ENCODE measurements at places on chromosomes 7 and 10.

DNA sequence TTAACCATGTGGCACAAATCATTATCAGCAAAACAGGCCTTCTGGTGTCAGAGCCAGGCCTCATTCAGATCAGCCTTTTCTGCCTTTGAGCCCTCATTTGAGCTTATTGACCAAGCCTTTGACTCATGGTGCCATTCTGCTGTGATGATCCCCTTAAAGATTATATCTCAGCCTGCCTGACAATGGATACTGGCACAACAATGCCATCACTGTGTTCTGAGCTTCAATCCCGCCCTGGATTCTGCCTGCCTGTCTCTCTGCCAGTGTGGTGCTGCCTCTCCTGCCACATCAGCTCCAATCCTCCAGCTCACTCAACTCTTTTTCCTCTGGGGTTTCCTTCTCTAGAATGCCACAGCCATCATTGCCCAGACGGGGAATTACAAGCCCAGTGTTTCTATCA is 52.6 kb downstream of the SRI start:
- DNase-seq = no peak

DNA sequence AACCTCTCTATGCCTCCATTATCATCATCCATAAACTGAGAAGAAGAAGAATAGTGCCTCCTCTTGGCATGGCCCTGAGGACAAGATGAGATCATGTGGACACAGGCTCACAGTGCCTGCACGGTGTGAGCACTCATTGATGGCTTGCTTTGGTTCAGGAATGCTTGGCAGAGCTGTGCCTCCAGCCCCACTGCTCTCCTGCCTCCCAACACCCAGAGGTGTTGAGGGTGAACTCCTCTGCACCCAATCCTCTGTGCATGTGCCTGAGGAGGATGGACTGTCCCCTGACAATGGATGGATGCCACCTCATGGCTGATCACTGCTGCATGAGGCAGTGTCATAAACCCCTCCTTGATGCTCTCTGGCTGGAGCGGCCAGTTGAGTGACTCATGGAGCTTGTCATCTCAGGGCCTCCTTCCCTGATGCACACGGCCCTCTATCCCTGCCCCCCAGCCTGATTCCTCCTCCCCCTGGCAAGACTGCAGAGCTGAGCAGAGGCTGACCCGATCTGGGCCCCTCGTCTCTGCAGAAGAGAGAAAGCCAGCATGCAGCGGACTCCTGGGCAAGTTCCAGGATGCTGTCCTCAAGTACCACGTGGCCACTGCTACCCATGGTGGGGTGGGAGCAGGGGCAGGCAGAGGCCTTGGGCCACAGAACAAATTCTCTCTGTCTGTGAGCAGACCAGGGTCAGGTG is 136.3 kb downstream of the KCNMA1 start:
- DNase-seq = no peak

DNA sequence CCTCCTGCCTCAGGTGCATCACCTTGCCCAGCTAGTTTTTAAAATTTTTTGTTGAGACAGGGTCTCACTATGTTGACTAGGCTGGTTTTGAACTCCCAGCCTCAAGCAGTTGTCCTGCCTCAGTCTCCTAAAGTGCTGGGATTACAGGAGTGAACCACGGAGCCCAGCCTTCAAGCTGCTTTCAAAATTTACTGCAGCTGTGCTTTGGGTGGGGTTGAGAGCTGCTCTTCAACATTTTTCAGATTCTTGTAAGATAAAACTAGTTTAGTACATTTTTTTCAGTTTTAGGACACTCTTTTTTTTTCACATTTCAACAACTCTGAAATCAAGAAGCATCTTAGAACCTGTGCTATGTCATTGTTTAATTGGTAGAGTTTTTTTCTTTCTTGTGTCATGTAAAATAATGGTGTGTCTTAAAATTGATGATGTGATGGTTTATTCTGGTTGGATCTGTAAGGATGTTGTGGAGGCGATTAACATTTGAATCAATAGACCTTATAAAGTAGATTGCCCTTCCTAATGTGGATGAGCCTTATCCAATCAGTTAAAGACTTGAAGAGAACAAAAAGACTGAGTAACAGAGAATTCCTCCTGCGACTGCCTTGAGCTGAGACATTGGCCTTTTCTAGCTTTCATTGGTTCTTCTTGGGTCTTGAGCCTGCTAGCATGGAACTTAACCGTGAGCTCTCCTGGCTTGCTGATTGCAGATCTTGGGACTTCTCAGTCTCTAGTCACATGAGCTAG is 13.5 kb downstream of the PLEKHA8 start:
- no peak for DNase-seq

DNA sequence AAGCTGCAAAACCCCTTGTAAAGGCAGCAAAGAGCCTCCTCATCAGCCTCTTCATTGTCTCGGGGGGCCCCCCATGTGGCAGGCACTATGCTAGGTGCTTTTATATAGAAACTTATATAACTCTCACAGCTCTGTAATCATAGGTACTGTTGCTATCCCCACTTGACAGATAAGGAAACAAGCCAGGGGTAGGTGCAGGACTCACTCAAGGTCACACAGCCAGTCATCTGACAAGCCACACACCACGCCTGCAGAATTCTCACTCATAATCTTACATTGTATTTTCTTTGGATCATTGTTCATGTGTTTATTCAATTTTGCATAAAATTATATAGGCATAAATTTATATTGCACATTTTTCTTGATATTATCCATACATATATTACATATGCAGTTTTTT is 165.4 kb downstream of the PPP1R17 start:
- no peak for DNase-seq

GRCh38 chr10:69481305-69481704 is 30.0 kb downstream of the TSPAN15 start:
- no peak for DNase-seq

Measured in activated CD4-positive, alpha-beta T cell treated with anti-CD3 and anti-CD28 coated beads, Interleukin-2, Interleukin-6, amounts not matched to agents 100 ng/mL and 50 ng/mL, durations not matched to agents 16 hours and 8 hours (primary cell).